ENCODE measurements at places on chromosomes 4 and X.

DNA sequence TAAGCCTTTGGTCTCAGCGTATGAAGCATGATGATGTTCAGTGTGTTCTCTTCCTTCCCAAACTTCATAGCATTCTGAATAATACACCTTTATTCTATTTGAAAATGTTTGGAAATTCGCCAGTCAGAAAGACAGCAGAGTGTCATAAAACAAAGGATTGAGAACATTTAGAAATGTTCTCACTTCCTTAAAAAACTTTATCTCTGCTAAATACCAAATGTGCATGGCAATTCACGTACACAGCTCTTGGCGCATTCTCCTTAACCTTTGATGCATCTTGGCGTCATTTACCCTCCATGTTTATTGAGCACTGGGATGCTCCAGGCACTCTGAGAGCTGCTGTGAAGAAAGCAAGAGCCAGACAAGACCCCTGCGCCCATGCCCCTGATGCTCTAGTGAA, 7.2 kb upstream of the IRF2 start:
- DNase-seq, result no peak

DNA sequence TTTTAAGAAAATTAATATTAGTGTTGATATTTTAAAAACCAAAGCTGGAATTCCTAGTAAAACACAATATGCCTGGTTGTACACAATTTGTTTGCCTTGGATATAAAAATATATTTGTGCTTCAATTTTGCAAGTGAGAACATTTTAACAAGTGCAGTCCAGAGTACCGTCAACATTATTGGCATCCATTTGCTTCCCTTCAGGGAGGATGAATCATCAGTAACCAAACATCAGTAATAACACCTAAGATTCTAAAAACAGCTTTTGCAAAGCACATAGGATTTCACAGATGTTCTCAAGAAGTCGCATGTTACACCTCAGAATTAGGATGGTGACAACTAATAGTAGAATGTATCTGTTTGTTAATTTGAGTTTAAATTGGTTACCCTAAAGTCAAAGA, 262.6 kb upstream of the BMP3 start:
- no peak for DNase-seq

DNA sequence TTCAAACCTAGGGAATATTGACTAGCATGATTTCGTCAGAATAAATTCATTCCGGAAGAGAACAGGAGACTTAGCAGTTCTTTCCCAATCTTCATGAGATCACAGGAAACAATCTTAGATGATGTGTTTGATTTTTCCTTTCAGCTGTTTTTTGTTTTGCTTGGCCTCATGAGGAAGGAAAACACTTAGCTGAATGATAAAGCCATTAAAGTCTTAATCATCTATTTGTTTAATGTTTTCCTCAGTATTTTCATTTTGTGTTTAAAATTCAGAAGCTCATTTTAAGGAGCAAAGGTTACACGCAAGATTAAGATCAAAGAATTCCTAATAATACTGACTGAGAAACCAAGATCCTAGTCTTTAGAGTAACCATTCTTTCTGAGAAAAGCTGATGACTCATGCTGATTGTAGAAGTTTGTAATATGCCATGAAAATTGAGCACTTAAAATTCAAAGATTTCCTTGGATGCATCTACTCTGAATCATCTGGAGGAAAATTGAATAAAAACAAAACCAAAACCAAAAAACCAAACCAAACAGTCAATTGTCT, 15.4 kb upstream of the TBC1D19 start:
- no peak for DNase-seq

GRCh38 chrX:113868711-113869110, 715.2 kb upstream of the HTR2C start:
- no peak for DNase-seq

DNA sequence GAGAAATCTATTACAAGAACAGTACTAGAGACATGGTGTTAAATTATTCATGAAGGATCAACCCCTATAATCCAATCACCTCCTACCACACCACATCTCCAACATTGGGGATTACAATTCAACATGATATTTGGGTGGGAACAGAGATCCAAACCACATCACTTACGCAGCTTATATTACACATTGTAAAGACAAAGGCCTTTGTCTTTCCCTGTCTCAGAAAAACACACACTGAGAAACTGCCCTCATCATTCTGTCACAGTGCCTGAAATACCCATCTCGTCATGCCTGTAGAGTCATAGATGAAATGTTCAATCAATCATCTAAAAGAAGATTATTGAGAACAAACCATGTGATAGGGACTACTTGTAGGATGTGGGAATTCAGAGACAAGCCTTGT, 558.8 kb upstream of the GRIA3 start:
- no peak for DNase-seq

GRCh38 chr4:123995936-123996335, 599.3 kb downstream of the SPRY1 start:
- DNase-seq, result no peak

DNA sequence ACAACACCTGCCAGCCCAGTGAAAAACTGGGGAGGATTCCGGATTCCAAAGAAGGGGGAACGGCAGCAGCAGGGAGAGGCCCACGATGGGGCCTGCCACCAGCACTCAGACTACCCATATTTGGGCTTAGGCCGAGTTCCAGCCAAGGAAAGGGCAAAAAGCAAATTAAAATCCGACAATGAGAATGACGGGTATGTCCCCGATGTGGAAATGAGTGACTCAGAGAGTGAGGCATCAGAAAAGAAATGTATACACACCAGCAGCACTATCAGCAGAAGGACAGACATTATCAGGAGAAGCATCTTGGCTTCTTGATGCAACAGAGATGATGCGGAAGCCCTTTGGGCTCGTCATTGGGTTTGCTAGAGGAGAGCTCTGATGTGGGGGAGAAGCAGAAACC, 62.4 kb downstream of the JADE1 start:
- no peak for DNase-seq

DNA sequence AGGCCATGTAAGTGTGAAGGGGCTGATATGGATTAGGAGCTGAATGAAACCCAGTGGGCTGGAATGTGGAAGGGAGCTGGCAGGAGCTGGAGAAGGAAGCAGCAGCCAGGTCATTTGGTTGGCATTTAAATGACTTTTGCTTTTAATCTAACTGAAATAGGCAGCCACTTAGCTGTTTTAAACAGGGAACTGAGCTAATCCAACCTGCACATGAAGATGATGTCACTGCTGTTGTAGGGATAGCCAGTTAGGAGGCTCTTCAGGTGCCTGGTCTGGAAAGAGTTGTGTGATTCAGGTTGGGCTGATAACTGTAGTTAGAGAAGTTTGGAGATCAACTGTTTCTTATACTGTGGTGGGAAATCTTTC, 122.4 kb downstream of the PALLD start:
- no peak for DNase-seq

DNA sequence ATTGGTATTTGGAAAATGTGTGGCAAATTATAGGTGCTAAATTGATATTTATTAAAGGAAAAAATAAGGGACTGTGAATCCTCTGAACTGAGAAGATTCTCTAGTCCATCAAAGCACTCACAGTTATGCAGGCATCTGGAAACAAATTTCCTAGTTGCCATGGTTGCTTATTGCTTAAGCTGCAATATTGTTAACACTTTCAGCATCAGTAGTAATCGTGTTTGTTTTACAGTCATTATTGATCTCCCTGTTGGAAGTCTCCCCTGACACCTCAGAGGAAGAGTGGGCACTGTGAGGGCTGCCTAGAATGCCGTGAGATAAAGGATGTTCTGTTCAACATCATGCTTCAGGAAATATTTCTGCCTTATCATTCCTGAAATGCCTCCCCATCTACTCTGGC, 2004.3 kb upstream of the ADGRL3 start:
- no peak for DNase-seq

GRCh38 chrX:131308980-131309379, 19.9 kb upstream of the IGSF1 start:
- DNase-seq, result no peak

DNA sequence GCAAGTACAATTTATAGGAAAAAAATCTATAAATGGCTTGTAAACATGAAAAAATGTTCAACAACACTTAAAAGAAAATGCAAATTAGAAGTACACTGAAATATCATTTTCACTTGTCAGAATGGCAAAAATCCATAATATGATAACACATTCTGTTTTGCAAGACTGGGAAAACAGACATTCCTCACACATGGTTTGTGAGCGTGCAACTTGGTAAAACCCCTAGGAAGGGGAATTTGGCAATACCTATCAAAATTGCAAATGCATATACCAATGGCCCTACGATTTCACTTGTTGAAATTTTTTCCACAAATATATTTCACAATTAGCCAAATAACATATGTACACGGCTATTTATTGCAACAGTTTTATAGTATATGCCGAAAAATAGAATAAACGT, 31.4 kb downstream of the TBC1D9 start:
- DNase-seq, result no peak

DNA sequence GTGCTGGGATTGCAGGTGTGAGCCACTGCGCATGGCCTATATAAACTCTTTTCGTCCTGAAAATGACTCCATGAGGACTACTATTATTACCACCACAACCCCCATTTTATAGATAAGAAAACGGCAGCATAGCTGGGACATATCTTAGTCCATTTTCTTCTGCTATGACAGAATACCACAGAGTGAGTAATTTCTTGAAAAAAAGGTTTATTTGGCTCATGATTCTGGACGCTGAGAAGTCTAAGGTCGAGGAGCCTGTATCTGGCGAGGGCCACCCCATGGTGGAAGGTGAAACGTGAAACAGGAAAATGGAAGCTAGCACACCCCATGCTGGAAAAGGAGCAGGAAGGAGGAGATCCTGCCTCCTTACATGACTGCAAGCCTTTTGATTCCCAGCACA, 68.9 kb downstream of the SMIM20 start:
- DNase-seq, result no peak

DNA sequence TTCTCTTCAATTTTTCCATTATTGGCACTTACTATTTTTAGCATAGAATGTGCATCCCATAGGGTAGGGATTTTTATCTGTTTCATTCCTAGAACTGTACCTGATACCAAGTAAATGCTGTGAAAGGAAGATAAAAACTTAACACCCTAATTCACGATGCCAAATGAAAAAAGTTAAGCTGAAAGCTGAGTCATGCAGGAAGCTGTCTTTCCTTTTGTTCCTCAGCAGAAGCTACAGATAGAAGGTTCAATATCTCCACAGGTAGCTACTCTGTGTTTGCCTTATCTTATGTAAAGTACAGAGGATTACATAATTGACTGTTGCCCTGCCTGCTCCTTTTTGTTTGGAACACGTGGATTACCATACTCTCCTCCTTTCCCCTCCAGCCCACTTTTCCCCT, 77.0 kb downstream of the LRP2BP start:
- no peak for DNase-seq

- no peak for DNase-seq
Measured at GRCh38 chr4:10599574-10599973, 85.0 kb downstream of the CLNK start.

GRCh38 chr4:155582971-155583437, 83.6 kb upstream of the GUCY1A1 start:
- peak; percentile 18 for DNase-seq

GRCh38 chr4:121960818-121961217, 9.0 kb upstream of the TRPC3 start:
- DNase-seq, result no peak

- DNase-seq, result no peak
Measured at GRCh38 chrX:19981947-19982346, 8.9 kb downstream of the BCLAF3 start.

- no peak for DNase-seq
Measured at GRCh38 chr4:147037069-147037468, 91.4 kb upstream of the TTC29 start.

GRCh38 chr4:76626686-76627465, 191.8 kb downstream of the SHROOM3 start:
- no peak for DNase-seq

GRCh38 chr4:94804650-94805049, 46.9 kb downstream of the BMPR1B start:
- DNase-seq, result no peak

GRCh38 chr4:165793236-165793635, 79.8 kb upstream of the TLL1 start:
- no peak for DNase-seq

DNA sequence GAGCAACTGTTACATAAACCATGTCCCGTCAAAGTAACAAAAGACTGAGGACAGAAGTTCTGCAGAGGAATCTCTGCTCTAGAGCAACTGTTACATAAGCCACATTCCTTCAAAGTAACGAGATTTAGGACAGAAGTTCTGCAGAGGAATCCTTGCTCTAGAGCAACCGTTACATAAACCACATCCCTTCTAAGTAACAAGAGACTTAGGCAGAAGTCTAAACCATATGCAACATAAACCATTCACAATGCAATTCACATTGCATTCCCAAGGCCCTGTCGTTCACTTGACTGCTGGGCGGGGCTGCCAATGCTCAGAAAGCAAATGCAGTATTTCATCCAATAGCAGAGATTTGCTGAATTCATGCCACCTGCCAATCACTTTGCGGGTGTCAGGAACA, 124.4 kb upstream of the PUDP start:
- no peak for DNase-seq

DNA sequence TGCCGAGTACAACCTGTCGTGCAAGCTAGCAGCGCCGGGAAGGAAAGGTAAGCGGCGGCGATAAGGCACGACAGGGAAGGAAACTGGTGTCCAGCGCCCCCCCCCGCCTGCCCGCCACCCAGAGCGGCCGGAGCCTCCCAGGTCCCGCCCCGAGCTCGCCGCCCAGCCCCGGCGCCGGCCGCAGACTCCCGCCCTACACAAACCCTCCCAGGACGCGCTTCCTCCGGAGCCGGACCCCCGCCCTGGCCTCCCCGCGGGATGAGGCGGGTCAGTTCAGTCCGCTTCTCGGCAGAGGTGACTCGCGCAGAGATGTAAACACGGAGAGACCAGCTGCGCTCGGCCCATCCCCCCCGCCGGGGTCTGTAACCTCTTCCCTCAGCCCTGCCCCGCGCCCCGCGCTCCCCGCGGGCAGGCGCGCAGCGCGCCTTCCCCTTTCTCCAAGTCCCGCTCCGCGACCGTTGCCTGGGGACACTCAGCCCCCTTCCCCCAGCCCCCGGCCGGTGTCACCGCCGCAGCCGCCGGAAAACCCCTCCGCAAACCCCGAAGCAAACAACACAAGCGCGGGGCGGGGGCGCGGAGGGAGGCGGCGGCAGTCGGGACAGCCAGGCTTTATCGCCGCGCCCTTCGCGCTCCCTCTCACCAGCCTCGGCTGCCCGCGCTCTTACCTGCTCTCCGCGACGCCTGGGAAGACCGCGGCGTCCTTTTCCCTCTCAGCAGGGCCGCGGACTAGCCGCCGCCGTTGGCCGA, 543 bp downstream of the ELF2 start:
- DNase-seq, result peak; percentile 66

DNA sequence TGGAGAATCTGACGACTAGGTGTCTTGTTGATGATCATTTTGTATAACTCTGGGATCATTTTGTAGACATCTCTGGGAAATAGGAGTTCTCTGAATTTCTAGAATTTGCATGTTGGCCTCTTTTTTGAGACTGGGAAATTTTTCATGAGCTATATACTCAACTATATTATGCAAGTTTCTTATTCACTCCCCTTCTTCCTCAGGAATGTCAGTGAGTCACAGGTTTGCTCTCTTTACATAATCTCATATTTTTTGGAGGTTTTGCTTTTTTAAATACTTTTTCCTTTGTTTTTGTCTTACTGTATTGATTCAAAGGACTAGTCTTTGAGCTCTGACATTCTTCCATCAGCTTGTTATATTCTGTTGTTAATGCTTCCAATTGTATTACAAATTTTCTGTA, 1324.2 kb downstream of the TECRL start:
- no peak for DNase-seq

Measured in stimulated activated naive CD4-positive, alpha-beta T cell (primary cell).